ENCODE measurements at places on chromosomes 7 and 10. TPM values are rescaled to one million over a fixed set of nuclear protein-coding genes. Genes with fewer than 3 reads are reported as not detected.

DNA sequence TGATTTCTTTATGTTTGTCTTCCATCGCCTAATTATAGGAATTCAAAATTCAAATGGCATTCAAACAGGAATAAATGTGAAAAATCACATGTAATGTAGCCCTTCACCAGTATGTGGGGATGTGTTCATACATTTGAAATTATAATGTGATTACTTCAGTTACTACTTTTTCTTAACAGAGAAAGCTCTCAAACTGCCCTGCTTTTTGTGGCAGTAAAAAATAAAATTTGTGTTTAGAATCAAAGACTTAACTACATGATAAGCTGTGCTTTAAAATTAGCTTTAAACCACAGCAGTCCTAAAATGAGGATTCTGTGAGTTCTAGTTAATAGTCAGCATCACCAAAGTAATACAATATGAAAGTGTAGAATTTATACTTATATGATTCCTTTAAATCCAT is 7.8 kb upstream of the HERC4 start:
- no peaks in the 10 kb centered on the region for H3K36me3 ChIP-seq
- no peaks in the 10 kb centered on the region for H3K4me1 ChIP-seq
- H3K27me3 ChIP-seq, result no peaks in the 10 kb centered on the region
- H3K27ac ChIP-seq, result no peak overlapping the region
- no peak overlapping the region for H3K4me3 ChIP-seq

- H3K36me3 ChIP-seq, result no peaks in the 10 kb centered on the region
- no peak overlapping the region for H3K4me3 ChIP-seq
- DNase-seq, result peak; percentile 63
Observed at GRCh38 chr7:91098566-91098965, 165.7 kb upstream of the FZD1 start.

GRCh38 chr10:94416896-94417295 is 14.6 kb downstream of the TBC1D12 start:
- no peaks in the 10 kb centered on the region for H3K4me1 ChIP-seq
- H3K27me3 ChIP-seq, result no peaks in the 10 kb centered on the region
- no peak for DNase-seq
- no peak overlapping the region for H3K4me3 ChIP-seq

GRCh38 chr10:1120801-1121211 is 64.6 kb downstream of the WDR37 start:
- no peak overlapping the region for H3K4me3 ChIP-seq
- H3K27ac ChIP-seq, result no peak overlapping the region
- no peaks in the 10 kb centered on the region for H3K4me1 ChIP-seq
- peaks cover 21% of the 10 kb centered on the region for H3K36me3 ChIP-seq
- no peak for DNase-seq

GRCh38 chr10:62554632-62555199 is 180.5 kb downstream of the ZNF365 start:
- peak; percentile 60 for DNase-seq
- no peaks in the 10 kb centered on the region for H3K4me1 ChIP-seq
- no peak overlapping the region for H3K27ac ChIP-seq
- peaks cover 57% of the 10 kb centered on the region for H3K27me3 ChIP-seq
- H3K36me3 ChIP-seq, result no peaks in the 10 kb centered on the region

- no peak overlapping the region for H3K4me3 ChIP-seq
- no peaks in the 10 kb centered on the region for H3K36me3 ChIP-seq
- no peaks in the 10 kb centered on the region for H3K4me1 ChIP-seq
- H3K27me3 ChIP-seq, result no peaks in the 10 kb centered on the region
Observed at GRCh38 chr10:35442592-35442991, 106.3 kb downstream of the CCNY start.

GRCh38 chr10:17733620-17734019 is 18.4 kb upstream of the TMEM236 start:
- H3K4me1 ChIP-seq, result peaks cover 7% of the 10 kb centered on the region
- no peak overlapping the region for H3K27ac ChIP-seq
- no peak for DNase-seq
- H3K27me3 ChIP-seq, result no peaks in the 10 kb centered on the region

GRCh38 chr7:130292682-130293257 is at the start of gene CPA4:
CPA4 (plus strand) TSS chr7:130293161; CDS start chr7:130293181, 20 bp downstream.
- H3K4me1 ChIP-seq, result no peaks in the 10 kb centered on the region
- no peaks in the 10 kb centered on the region for H3K36me3 ChIP-seq
- no peak within 1 kb of the TSS for H3K4me3 ChIP-seq
- no peak for DNase-seq

- no peak overlapping the region for H3K27ac ChIP-seq
- DNase-seq, result no peak
- H3K4me3 ChIP-seq, result no peak overlapping the region
- no peaks in the 10 kb centered on the region for H3K4me1 ChIP-seq
- H3K36me3 ChIP-seq, result no peaks in the 10 kb centered on the region
Observed at GRCh38 chr10:111435871-111436270, 359.0 kb downstream of the ADRA2A start.

GRCh38 chr10:127100983-127101615 is 95.3 kb downstream of the INSYN2A start:
- H3K27me3 ChIP-seq, result no peaks in the 10 kb centered on the region
- no peak overlapping the region for H3K4me3 ChIP-seq
- no peak overlapping the region for H3K27ac ChIP-seq
- no peak for DNase-seq
- H3K36me3 ChIP-seq, result peaks cover 4% of the 10 kb centered on the region

DNA sequence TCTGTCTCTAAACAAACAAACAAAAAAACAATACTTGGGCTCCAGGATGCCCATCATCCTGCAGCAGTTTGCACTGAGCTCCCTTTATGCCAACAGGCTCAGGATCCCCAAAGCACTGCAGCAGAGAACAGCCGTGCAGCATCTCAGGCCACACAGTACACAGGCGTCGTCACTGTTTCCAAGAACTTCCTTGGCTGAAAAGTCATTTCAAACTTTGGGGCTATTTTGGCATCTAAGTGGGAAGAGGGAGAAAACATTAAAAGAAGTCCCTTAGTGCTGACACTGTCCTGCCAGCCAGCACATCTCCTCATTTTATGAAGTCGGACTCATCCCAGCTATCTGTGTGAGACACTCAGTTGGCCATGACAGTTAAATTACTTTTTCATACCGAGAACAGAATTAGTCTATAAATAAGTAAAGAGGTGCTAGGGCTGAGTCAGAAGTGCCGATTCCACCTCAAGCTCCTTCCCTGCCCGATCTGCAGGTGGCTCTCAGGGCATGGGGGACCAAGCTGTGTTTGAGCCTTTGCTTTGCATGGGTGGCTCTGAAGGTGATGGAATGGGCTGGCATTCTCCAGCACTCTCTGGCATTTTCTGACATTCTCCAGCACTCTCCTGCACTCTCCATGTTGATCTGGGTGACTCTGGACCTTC is 68.5 kb downstream of the PTPRN2 start:
- no peaks in the 10 kb centered on the region for H3K27me3 ChIP-seq
- H3K4me1 ChIP-seq, result no peaks in the 10 kb centered on the region
- no peak overlapping the region for H3K27ac ChIP-seq
- no peak overlapping the region for H3K4me3 ChIP-seq
- H3K36me3 ChIP-seq, result no peaks in the 10 kb centered on the region

- H3K4me1 ChIP-seq, result peaks cover 42% of the 10 kb centered on the region
- H3K27me3 ChIP-seq, result no peaks in the 10 kb centered on the region
- H3K36me3 ChIP-seq, result no peaks in the 10 kb centered on the region
- no peak for DNase-seq
- H3K27ac ChIP-seq, result peak overlapping the region; percentile 33
- H3K4me3 ChIP-seq, result no peak overlapping the region
Observed at GRCh38 chr10:122151121-122151694, 119.9 kb upstream of the BTBD16 start.

- H3K4me1 ChIP-seq, result no peaks in the 10 kb centered on the region
- H3K27ac ChIP-seq, result no peak overlapping the region
- H3K4me3 ChIP-seq, result no peak overlapping the region
- DNase-seq, result no peak
- H3K27me3 ChIP-seq, result no peaks in the 10 kb centered on the region
Observed at GRCh38 chr10:50565301-50566083, 58.3 kb downstream of the SGMS1 start.

- peaks cover 3% of the 10 kb centered on the region for H3K4me1 ChIP-seq
- no peaks in the 10 kb centered on the region for H3K27me3 ChIP-seq
- DNase-seq, result no peak
- H3K4me3 ChIP-seq, result no peak overlapping the region
Observed at GRCh38 chr7:44625526-44626471, 19.4 kb downstream of the OGDH start.

GRCh38 chr7:87370660-87371180 is 25.3 kb downstream of the CROT start:
- no peaks in the 10 kb centered on the region for H3K27me3 ChIP-seq
- DNase-seq, result peak; percentile 78
- H3K27ac ChIP-seq, result no peak overlapping the region

DNA sequence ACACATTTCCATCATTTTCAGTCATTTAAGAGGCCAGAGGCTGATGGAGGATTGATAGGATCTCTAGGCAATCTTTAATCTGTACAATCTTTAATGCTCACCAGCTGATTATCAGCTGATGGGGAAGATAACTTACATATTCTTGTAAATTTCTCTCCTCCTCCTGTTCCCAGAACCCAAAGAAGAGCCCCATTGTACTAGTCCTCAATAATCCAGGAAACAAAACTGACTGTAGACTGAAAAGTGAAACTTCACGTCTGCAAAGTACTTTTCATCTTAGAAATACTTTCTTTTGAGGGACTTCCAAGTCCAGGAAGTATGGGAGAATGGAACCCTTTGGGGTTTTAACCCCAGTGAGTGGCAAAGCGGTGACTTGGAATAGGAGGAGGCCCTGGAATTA is 283.3 kb downstream of the FRMD4A start:
- no peak for DNase-seq
- H3K36me3 ChIP-seq, result no peaks in the 10 kb centered on the region
- H3K27ac ChIP-seq, result no peak overlapping the region
- no peaks in the 10 kb centered on the region for H3K4me1 ChIP-seq

- H3K4me1 ChIP-seq, result no peaks in the 10 kb centered on the region
- DNase-seq, result no peak
- H3K27ac ChIP-seq, result no peak overlapping the region
- H3K4me3 ChIP-seq, result no peak overlapping the region
- no peaks in the 10 kb centered on the region for H3K36me3 ChIP-seq
Observed at GRCh38 chr10:44715136-44715535, 196.0 kb upstream of the TMEM72 start.

DNA sequence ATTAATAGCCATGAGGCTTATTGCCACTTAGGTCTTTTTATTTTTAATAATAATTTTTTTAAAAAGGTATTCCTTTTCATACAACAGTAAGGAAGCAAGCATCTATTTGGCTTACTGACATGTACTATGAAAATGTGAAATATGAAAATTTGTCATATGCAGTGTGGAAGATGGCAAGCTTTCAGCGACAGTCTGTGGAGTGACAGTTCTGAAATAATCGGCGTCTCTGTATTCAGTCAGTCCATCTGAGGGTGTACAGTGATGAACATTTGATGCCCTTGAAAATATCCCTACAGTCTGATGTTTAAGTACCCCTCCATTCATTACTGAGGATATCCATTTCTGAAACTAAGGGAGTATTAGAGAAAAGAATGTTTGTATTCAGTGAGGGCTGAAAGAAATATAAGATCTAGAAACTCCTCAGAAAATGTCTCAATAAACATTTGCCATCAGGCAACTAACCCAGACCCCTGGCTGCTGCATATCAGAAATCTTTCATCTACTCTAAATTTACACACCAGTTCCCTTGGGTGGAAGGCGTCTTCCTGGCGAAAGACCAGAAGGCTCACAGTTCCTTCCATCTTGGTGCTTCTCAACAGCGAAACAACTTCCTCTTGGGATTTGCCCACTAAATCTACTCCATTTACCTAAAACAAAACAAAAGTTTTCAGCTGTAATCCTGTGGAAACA is 440.6 kb downstream of the PARD3 start:
- H3K36me3 ChIP-seq, result no peaks in the 10 kb centered on the region
- no peak overlapping the region for H3K27ac ChIP-seq
- DNase-seq, result no peak
- no peak overlapping the region for H3K4me3 ChIP-seq
- H3K27me3 ChIP-seq, result no peaks in the 10 kb centered on the region

Gene CYP3A7
- total RNA-seq, result not detected

Gene MOGAT3
- not detected for total RNA-seq

Gene SP8
- 0.74 TPM for total RNA-seq

Gene CDK14
- total RNA-seq, result 20.6 TPM

Gene RAB19
- total RNA-seq, result 1.2 TPM

Gene NPFFR1
- not detected for total RNA-seq

All from cardiac muscle cell (in vitro differentiated cells and primary cell).